Memory B cell (primary cell): ENCODE measurements at places on chromosomes 12 and 14.

DNA sequence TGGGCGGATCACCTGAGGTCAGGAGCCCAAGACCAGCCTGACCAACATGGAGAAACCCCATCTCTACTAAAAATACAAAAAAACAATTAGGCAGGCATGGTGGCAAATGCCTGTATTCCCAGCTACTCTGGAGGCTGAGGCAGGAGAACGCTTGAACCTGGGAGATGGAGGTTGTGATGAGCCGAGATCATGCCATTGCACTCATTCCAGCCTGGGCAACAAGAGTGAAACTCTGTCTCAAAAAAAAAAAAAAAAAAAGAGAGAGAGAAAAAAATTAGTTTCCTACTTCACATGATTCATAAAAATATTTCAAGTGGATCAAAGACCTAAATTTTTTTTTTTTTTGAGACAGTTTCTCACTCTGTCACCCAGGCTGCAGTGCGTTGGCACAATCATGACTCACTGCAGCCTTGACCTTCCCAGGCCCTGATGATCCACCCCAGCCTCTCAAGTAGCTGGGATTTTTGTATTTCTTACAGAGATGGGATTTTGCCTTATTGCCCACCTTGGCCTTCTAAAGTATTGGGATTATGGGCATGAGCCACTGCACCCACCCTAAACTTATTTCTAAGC is 24.9 kb downstream of the FCF1 start:
- no peaks in the 10 kb centered on the region for H3K4me1 ChIP-seq
- peaks cover 22% of the 10 kb centered on the region for H3K36me3 ChIP-seq
- DNase-seq = no peak
- H3K4me3 ChIP-seq = no peak overlapping the region

- DNase-seq = no peak
- no peak overlapping the region for H3K27ac ChIP-seq
- H3K27me3 ChIP-seq = peaks cover 6% of the 10 kb centered on the region
- H3K4me3 ChIP-seq = no peak overlapping the region
- H3K36me3 ChIP-seq = no peaks in the 10 kb centered on the region
These were observed 99.1 kb upstream of the NAP1L1 start for GRCh38 chr12:76183459-76184186.

DNA sequence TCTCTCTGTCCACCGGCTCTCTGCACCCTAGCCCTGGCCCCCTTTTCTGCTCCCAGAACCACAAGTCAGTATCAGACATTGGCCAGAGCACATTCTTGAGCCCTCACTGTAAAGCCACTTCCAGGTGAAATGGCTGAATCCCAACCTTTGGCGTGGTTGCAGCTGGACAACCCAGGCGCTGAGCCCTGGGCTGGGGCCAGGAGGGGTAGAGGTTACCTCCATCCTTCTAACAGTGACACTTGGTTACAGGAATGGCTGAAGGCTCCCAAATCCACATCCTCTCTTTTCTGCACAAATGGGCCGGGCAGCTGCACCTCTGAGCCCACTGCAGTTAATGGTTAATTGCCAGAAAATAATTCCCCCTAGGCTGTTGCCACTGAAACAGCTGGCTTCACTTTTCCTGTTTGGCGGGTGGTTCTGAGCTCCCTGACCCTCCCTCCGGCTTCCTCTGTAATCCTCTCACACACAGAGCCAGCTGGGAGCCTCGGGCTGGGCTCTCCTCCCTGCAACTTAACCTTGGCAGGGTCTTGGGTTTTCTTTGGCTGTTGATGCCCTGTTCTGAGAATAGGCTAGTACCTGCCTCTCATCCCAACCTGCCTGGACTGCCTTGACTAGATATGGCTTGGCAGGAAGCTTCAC is 44.1 kb downstream of the TSPAN11 start:
- peaks cover 15% of the 10 kb centered on the region for H3K27me3 ChIP-seq
- no peaks in the 10 kb centered on the region for H3K36me3 ChIP-seq
- no peak overlapping the region for H3K27ac ChIP-seq
- no peaks in the 10 kb centered on the region for H3K4me1 ChIP-seq
- no peak overlapping the region for H3K4me3 ChIP-seq

- no peaks in the 10 kb centered on the region for H3K27me3 ChIP-seq
- no peaks in the 10 kb centered on the region for H3K36me3 ChIP-seq
- DNase-seq = no peak
- no peak overlapping the region for H3K4me3 ChIP-seq
- no peak overlapping the region for H3K27ac ChIP-seq
These were observed 1101.4 kb downstream of the BCL11B start for GRCh38 chr14:98170575-98170974.

- H3K4me3 ChIP-seq = no peak overlapping the region
- no peaks in the 10 kb centered on the region for H3K27me3 ChIP-seq
- DNase-seq = no peak
- peaks cover 25% of the 10 kb centered on the region for H3K4me1 ChIP-seq
These were observed 16.7 kb downstream of the ZNF664 start for GRCh38 chr12:123989753-123990152.
